ENCODE measurements at places on chromosomes 16 and 17.

GRCh38 chr16:81495321-81496234, 51.0 kb downstream of the CMIP start:
- no peak for DNase-seq

DNA sequence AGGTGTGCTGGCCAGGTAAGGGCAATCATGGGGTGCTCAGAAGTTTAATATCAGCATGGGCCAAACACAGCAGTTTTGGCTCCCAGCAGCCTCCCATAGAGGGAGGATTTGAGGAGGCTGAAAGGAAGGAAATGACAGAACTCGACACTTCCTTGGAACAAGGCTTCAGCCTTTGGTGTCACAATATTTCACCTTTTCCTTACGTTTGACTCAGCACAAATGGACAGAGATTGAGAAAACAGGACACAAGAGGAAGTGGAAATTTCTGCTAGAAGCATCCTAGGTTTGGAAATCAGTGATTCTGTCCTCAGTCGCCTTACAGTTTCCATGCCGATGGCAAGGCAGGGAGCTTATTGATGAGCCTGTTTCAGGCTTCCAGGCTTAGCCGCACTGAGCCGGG, 181.4 kb downstream of the MAF start:
- no peak for DNase-seq

- DNase-seq: no peak
Observed at GRCh38 chr16:54425068-54425467, 138.5 kb upstream of the IRX3 start.

DNA sequence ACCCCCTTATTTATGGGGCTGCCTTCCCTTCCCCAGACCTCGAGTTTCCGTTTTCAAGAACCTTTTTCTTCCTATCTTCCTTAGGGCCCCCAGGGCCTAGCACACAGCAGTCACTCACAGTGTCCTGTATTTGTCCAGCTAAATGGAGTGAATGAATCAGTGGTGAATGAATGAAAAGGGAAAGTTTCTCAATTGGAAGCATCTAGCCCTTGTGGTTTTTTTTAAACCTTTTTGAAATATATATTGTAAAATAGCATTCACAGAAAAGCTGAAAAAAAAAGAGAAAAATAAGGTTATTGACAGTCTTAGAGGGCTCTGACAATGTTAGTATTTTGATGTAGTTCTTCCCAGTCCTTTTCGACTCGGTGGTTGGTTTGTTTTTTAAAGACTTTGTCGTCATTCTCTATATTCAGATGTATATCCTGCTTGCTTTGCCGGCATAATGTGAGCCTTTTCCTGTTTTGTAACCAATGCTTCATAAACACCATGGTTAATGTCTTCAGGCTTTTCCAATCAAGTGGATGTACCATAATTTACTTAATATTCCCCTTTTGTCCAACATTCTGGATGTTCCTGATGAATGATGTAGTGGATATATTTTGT, 45.3 kb downstream of the RAI1 start:
- DNase-seq: no peak

DNA sequence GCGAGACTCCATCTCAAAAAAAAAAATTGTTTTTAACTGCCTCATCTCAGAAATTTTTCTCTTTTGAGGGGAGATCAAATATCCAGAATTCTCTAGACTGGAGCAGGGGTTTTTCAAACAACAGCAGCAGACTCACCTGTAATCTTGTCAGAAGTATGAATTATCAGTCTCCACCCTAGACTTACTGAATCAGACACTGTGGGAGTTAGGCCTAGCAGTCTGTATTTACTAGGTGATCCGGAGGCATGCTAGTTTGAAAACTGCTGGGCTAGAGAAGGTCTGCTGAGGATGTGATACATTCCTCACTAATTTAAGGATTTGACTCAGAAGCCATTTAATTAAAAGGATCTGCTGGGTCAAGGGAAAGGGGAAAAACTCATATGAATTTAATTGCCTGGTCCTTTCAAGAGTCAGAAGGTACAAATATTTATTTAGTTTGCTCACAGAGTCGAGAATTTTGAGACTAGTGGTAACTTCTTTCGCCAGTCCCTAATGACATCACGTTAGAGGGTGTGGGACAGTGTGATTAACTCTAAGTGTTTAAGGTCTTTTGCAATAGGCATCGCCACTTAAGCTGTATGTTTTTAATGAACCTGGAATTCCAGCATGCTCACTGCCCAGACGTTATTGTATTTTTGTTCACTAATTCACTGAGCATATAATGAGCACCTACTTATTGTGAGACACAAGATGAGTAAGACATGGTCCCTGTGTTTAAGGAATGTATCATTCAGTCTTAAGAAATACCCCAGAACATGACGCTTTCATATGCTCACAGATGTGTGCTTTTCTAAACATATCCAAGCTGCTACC, 14.2 kb downstream of the ATP6V0A1 start:
- no peak for DNase-seq

DNA sequence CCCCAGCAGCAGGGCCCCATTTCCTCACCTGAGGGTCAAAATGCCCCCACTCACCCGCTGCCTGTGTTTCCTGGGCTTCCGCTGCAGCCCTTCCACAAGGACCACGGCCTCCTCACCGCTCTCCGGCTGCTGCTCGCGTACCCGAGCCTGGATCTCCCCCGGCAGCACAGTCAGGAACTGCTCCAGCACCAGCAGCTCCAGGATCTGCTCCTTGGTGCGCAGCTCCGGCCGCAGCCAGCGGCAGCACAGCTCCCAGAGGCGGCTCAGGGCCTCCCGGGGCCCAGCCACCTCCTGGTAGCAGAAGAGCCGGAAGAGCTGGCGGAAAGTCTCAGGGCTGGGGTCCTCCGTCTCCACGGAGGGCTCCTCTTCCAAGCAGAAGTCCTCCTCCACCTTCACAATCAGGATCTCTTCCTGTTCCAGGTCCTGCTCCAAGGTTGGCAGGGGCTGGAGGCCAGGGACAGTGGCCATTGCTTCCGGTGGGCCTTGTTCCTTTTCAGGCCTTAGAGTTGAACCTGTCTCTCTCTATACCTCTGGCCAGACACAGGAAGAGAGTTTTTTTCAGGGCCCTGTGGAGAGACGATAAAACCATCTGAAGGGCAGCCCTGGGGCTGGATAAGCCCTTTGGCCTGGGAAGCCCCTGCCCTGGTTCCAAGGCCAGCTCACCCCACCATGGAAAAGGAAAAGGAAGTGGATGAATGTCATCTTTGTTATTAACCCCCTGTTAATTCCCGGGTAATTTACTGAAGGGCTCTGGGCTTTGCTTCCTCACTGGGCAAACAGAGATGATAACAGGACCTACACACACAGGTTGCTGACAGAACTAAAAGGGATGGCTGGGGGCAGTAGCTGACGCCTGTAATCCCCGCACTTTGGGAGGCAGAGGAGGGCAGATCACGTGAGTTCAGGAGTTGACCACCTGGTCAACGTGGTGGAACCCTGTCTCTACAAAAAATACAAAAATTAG, 1.2 kb downstream of the ZNF500 start:
- no peak for DNase-seq
